Aorta (tissue), 5 donors: ENCODE measurements at places on chromosomes 6 and 20. TPM values are rescaled to one million over a fixed set of nuclear protein-coding genes. Genes with fewer than 3 reads are reported as not detected.

ENPP1 gene
- total RNA-seq: 35.2 TPM

GRCh38 chr6:79984261-79984660, 20.2 kb upstream of the TTK start:
- DNase-seq: no peak

GRCh38 chr6:25219917-25220278, 59.3 kb upstream of the CARMIL1 start:
- no peak for DNase-seq

DNA sequence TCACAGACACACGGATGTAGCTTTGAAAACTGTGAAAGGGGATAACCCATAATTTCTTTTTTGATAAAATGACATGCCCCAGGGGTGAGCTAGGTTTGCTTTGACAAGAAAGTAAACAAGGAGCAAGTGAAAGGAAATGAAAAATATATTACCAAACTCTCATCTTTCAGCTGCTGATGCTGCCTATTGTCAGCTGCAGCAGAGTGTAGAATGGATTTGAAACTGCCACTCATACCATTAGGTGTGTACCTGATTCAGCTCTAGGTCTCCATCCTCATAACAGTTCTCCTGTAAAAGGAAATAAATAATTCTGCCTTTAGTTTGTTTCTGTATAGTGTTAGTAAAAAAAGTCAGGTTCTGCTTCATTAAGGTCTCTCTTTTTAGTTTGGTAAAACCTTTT, 415.1 kb upstream of the MARCKS start:
- no peak for DNase-seq

DNA sequence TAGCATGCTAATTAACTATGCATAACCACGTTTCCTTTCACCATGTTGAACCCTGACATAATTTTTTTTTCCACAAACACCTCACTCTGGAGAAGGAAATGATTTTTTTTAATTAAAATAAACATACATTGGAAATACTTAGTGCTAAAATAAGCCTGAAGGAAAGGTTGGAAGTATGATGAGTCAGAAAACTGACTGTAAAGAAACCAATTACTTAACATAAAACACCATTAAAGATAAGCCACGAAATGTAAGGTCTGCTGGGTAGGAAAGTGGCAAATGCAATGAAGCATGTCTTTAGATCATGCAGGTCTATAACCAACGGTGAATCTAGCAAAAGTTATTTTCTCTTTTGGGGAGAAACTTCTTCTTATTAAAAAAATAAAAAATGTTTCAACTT, 47.5 kb downstream of the OPRM1 start:
- no peak for DNase-seq

GRCh38 chr6:109762769-109763441, 71.8 kb downstream of the FIG4 start:
- no peak for DNase-seq
